ENCODE measurements at places on chromosomes 2 and 18. TPM values are rescaled to one million over a fixed set of nuclear protein-coding genes. Genes with fewer than 3 reads are reported as not detected.

Gene BBS5
- 3.0 TPM for total RNA-seq

Gene HOXD9
- total RNA-seq = not detected

Gene GRHL1
- 0.07 TPM for total RNA-seq

Gene CRYGA
- not detected for total RNA-seq

Gene B3GNT7
- 0.68 TPM for total RNA-seq

Gene DPP4
- 36.9 TPM for total RNA-seq

Gene UGT1A10
- total RNA-seq = not detected

Gene SLC8A1
- total RNA-seq = 0.09 TPM

- no peaks in the 10 kb centered on the region for H3K4me1 ChIP-seq
- H3K36me3 ChIP-seq = no peaks in the 10 kb centered on the region
- H3K27ac ChIP-seq = no peak overlapping the region
- H3K4me3 ChIP-seq = no peak overlapping the region
- no peaks in the 10 kb centered on the region for H3K27me3 ChIP-seq
Observed at GRCh38 chr2:33317369-33318007, 159.0 kb upstream of the RASGRP3 start.

DNA sequence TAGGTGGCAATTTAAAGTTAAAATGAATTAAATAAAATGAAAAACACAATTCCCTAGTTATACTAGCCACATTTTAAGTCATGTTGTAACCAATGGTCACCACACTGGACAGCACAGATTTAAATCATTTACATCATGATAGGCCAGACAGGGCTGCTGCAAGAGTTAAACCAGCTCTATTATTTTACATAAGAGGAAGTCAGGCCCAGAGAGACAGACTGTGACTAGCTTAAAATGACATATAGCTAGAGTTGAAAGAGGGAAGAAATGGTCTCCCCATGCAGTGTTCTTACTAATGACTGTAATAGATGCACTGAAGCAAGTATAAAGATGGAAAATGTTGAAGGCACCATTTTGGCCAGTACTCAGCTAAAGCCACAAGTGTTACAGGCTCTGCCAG lies 69.6 kb downstream of the SLC66A3 start:
- H3K27ac ChIP-seq = no peak overlapping the region
- peaks cover 17% of the 10 kb centered on the region for H3K36me3 ChIP-seq
- H3K4me3 ChIP-seq = no peak overlapping the region
- no peak for DNase-seq
- H3K27me3 ChIP-seq = no peaks in the 10 kb centered on the region

- H3K4me1 ChIP-seq = no peaks in the 10 kb centered on the region
- no peak for DNase-seq
- H3K27me3 ChIP-seq = no peaks in the 10 kb centered on the region
- H3K4me3 ChIP-seq = no peak overlapping the region
Observed at GRCh38 chr2:71801969-71802368, 345.7 kb downstream of the CYP26B1 start.

DNA sequence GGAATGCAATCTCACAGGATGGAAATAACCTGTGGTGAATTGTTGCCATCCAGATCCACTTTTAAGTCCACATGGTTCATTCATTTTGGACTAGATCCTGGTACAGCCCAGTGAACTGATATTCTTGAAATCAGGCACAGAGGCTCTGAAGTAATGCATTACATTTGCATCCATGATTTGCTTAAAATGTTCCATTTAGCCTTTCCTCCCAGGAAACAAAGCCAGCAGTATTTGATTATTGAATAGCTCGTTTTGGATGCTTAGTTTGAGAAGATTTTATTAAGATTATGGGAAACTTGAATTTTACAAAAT lies 995.8 kb upstream of the CDH2 start:
- no peaks in the 10 kb centered on the region for H3K27me3 ChIP-seq
- no peaks in the 10 kb centered on the region for H3K36me3 ChIP-seq
- no peak overlapping the region for H3K27ac ChIP-seq
- H3K4me3 ChIP-seq = no peak overlapping the region
- DNase-seq = no peak

DNA sequence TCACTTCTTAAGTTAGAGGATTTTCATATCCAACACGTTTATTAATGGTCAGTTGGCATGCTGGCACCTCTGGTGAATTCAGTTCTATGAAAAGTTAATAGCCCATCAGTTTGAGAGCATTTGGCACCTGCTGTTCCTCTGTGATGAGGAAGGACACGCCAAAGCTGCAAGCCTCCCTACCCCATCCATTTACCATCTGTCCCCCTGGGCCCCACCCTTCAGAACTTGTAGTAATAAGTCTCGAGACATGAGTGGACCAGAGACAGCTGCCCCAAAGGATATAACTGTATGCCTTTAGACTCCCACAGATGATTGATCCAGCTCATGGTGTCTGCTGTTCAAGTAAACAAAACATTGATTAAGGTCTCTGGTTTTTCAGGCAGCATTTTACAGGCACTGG lies 6.3 kb downstream of the OST4 start:
- peaks cover 31% of the 10 kb centered on the region for H3K36me3 ChIP-seq
- H3K4me1 ChIP-seq = peaks cover 17% of the 10 kb centered on the region
- no peak overlapping the region for H3K4me3 ChIP-seq
- H3K27me3 ChIP-seq = no peaks in the 10 kb centered on the region
- no peak overlapping the region for H3K27ac ChIP-seq

DNA sequence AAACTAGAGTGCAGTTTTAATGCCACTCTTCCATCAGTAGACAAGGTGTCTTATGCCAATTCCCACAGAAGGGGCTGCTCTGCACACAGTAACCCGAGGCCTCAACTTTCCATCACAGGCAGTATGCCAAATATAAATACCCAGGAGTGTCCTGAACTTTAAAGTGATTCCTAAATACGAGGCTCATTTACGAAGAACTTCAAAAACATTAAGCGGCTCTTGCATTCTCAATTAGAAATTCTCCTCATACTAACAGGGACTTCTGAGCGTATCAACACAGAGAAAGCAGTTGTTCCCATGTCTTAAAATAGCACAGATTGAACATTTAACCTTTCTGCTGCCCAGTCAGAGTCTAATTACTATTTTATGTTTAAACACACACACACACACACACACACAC lies 638.6 kb downstream of the ERBB4 start:
- DNase-seq = no peak
- H3K4me3 ChIP-seq = no peak overlapping the region
- H3K27ac ChIP-seq = no peak overlapping the region
- H3K36me3 ChIP-seq = no peaks in the 10 kb centered on the region
- no peaks in the 10 kb centered on the region for H3K4me1 ChIP-seq
- no peaks in the 10 kb centered on the region for H3K27me3 ChIP-seq

GRCh38 chr18:74234326-74235171 lies 57.2 kb downstream of the CYB5A start:
- no peak for DNase-seq
- no peaks in the 10 kb centered on the region for H3K4me1 ChIP-seq
- H3K36me3 ChIP-seq = no peaks in the 10 kb centered on the region
- H3K4me3 ChIP-seq = no peak overlapping the region
- peaks cover 13% of the 10 kb centered on the region for H3K27me3 ChIP-seq

GRCh38 chr2:205511641-205512040 lies 170.7 kb upstream of the NRP2 start:
- no peaks in the 10 kb centered on the region for H3K4me1 ChIP-seq
- no peaks in the 10 kb centered on the region for H3K27me3 ChIP-seq
- H3K27ac ChIP-seq = no peak overlapping the region
- no peak for DNase-seq
- no peak overlapping the region for H3K4me3 ChIP-seq
- H3K36me3 ChIP-seq = no peaks in the 10 kb centered on the region

- peaks cover 6% of the 10 kb centered on the region for H3K27me3 ChIP-seq
- no peak overlapping the region for H3K27ac ChIP-seq
- DNase-seq = no peak
- H3K4me1 ChIP-seq = no peaks in the 10 kb centered on the region
- H3K36me3 ChIP-seq = no peaks in the 10 kb centered on the region
Observed at GRCh38 chr2:67721516-67721915, 324.4 kb downstream of the ETAA1 start.

- H3K4me3 ChIP-seq = no peak overlapping the region
- H3K36me3 ChIP-seq = no peaks in the 10 kb centered on the region
- no peaks in the 10 kb centered on the region for H3K27me3 ChIP-seq
- H3K27ac ChIP-seq = no peak overlapping the region
- H3K4me1 ChIP-seq = peaks cover 9% of the 10 kb centered on the region
- DNase-seq = no peak
Observed at GRCh38 chr2:231617059-231617926, 24.6 kb downstream of the TEX44 start.

- H3K4me3 ChIP-seq = no peak overlapping the region
- H3K27ac ChIP-seq = no peak overlapping the region
- H3K27me3 ChIP-seq = no peaks in the 10 kb centered on the region
- DNase-seq = no peak
Observed at GRCh38 chr2:221134718-221135117, 437.4 kb downstream of the EPHA4 start.

DNA sequence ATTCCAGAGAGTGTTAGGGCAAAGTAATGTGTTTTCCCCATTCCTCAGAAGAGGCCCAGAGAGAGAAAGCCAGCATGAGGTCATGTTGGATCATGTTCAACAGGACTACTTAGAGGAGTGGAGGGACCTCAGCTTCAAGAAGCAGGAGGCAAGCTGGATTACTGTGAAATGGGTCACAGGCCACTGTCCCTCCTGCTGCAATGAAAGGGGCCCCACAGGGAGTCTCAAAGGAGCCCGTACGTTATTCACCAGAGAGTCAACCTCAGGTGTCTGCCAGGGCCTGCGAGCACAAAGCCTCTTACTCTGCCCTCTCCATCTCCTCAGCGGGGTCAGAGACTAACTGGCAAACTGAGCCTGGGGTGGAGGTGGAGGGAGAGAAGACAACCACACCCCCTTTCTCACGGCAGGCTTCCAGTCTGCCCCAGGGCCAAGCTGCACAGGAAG lies 27.2 kb upstream of the ACYP2 start:
- DNase-seq = no peak
- H3K4me3 ChIP-seq = no peak overlapping the region
- peaks cover 10% of the 10 kb centered on the region for H3K4me1 ChIP-seq
- no peaks in the 10 kb centered on the region for H3K36me3 ChIP-seq

- no peak overlapping the region for H3K27ac ChIP-seq
- DNase-seq = no peak
- H3K27me3 ChIP-seq = peaks cover 7% of the 10 kb centered on the region
- H3K4me1 ChIP-seq = no peaks in the 10 kb centered on the region
- no peak overlapping the region for H3K4me3 ChIP-seq
- no peaks in the 10 kb centered on the region for H3K36me3 ChIP-seq
Observed at GRCh38 chr2:170408461-170409163, 230.7 kb downstream of the MYO3B start.

Data from T-cell (primary cell).